ENCODE measurements at places on chromosomes 3 and 15. TPM values are rescaled to one million over a fixed set of nuclear protein-coding genes. Genes with fewer than 3 reads are reported as not detected.

THRB gene
- 0.98 TPM for total RNA-seq

- no peak for DNase-seq
Observed at GRCh38 chr3:182914341-182914740, 66.0 kb downstream of the DCUN1D1 start.

DNA sequence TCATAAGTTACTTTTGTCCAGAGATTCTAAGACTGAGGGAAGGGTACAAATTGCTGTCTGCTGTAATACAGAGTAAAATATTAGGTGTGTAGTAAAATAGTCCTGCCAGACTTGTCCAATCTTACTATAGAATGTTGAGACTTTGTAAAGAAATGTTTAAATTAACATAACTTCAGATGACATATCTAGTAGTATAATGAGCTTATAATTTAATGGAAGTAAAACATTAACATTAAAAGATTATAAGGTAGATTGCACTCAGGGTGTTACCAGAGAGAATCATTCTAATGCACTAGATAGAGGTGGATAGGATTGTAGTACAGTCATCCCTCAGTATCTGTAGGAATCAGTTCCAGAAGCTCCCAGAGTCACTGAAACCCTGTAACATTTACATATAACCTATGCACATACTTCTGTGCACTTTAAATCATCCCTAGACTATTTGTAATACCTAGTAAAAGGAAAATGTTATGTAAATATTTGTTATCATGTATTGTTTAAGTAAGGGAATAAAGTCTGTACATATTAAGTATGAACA is 130.8 kb downstream of the LMLN start:
- no peak for DNase-seq

ICE2 gene
- total RNA-seq: 32.2 TPM

GRCh38 chr3:71805199-71805598 is 20.3 kb upstream of the PROK2 start:
- DNase-seq: no peak

PLAAT1 gene
- not detected for total RNA-seq

HYAL1 gene
- 0.72 TPM for total RNA-seq

MED12L gene
- total RNA-seq: 0.12 TPM

DNA sequence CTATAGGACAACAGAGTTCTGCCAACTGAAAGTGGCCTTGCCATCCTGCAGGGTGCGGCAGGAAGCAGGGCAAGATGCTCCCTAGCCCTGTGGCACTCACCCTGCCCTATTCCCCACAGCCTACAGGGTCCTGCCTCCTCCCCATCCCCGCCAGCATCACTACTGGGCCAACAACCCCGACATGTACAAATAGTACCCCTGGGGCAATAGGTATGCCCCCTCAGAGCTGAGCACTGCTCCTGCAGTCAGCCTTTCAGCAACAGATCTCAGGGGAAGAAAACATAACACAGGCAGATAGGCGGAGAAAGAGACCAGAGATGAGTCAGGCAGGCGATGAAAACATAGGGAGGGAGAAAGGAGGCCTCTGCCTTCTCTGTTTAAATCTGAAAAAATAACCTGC is 74.7 kb downstream of the XXYLT1 start:
- peak; percentile 64 for DNase-seq

DNA sequence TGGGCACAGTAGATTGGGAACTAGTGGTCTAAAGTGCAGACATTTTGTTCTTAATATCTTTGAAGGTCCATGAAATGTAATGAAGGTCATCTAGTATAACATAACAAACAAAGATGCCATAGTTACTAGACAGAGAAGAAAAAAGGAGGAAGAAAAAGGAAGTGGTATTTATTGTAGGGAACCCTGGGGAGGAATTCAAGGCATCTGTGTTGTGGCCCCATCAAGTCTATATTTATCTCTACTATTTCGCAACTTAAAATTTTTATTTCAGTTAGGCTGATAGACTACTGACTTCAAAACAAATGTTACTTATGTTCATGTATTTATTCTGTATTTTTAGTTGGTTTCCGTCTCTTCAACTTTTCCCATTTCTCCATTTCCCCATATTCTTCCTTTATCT is 48.9 kb upstream of the ZDHHC23 start:
- peak; percentile 34 for DNase-seq

EPHB1 gene
- 2.6 TPM for total RNA-seq

MORC1 gene
- not detected for total RNA-seq

- no peak for DNase-seq
Observed at GRCh38 chr3:133486658-133487057, 86.8 kb downstream of the BFSP2 start.

ZIC1 gene
- total RNA-seq: 12.2 TPM

DNA sequence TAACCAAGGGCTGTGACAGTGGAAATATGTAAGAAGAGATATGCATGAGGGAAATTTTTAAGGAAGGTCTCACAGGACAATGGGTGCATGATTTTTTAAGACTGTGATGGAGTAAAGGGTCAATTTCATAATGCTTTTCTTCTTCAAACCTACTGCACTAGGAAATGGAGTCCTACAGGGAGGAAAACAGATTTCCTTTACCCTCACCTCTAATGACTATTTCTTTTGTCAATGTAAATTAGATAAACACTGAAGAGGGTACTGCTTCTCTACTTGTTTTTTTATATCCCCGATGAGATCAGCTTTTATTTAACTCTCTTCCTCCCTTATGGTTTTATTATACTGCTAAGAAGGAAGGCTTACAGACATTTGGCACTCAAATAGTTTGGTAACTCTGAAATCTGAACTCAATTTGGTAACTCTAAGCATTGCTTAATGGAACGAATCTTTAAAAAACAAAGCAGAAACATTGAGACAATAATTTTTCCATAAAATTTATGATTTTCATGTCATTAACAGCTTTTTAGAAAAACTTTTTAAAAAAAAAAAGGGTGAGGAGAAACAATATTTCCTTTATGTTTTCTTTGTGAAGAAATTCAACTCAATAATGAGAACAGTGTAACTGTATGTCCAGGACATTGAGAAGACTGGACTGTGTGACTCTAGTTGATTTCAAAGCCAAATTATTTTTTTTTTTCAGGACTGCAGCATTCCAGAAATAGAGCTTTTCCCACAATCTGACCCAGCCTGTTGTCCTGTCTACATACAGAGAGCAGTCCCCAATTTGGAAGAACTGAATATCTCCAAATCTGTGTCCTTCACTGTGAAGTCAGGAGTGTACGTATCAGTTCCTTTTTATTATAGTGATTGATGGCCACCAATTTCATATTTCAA is 64.4 kb downstream of the CRYBG3 start:
- DNase-seq: no peak

SYNPR gene
- total RNA-seq: not detected

DNA sequence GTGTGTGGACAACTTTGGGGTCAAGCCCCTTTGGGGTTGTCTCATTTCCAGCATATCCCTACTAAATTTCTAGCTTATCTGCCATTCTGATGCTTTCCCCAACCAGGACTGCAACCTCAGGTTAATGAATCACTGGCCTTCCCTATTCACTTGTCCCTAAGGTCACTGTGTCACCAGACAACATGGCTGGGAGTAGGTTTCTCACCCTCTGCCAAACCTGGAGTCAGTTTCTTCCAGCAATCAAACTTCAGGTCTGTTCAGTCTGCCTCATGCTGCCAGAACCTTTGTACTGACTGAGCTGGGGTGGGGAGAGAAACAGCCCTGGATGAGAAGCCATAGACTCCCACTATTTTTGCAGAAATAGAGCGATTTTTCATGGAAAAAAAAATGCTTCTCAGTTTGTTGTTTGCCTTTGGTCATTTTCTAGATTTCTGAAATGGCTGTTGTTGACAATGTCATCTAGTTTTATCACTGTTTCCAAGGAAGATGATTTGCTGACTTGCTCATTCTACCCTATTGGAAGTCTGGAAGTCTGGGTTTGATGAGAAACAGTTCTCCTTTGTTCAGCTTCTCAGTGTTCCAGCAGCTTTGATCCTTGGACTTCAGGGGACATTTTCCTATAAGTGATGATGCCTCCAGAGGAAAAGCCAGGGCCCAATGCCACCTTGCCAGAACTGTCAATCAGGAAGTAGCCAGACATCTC is 74.8 kb upstream of the IL12A start:
- DNase-seq: no peak

GRCh38 chr3:125078951-125079674 is 23.3 kb upstream of the HEG1 start:
- DNase-seq: no peak

CCR4 gene
- total RNA-seq: not detected

UPK1B gene
- total RNA-seq: not detected

- DNase-seq: no peak
Observed at GRCh38 chr3:171189394-171190080, 163.0 kb upstream of the SLC2A2 start.

- DNase-seq: no peak
Observed at GRCh38 chr15:66857694-66858093, 155.7 kb downstream of the SMAD6 start.

GRCh38 chr3:37477711-37478487 is 303.5 kb upstream of the LRRFIP2 start:
- no peak for DNase-seq

DNA sequence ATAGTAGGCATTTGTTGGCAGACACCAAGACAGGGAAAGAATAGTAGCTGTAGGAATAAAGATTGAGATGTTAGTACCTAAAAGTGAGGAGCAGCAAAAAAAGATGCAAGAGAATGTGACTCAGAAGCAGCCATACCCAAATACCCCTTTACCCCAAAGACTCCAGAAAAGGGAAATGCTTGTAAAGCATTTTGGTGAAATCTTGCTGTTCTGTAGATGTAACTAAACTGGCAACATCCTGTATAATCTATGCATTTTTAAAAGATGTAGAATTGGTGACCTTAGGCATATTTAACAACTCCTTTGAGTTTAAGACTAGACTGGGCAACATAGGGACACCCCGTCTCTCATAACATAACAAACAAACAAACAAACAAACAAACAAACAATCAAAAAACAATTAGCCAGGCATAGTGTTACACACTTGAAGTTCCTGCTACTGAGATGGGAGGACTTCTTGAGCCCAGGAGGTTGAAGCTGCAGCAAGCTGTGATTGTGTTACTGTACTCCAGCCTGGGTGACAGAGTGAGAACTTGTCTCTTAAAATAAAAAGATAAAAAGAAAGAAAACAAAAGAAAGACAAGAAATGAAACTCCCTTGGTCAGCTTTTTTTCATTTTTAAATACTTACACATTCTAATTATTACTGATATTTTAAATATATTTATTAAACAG is 361.5 kb upstream of the KCNH8 start:
- no peak for DNase-seq

ACTC1 gene
- not detected for total RNA-seq

GRCh38 chr15:85499371-85499887 is 119.0 kb downstream of the AKAP13 start:
- no peak for DNase-seq

GOLGA8J gene
- not detected for total RNA-seq

DNA sequence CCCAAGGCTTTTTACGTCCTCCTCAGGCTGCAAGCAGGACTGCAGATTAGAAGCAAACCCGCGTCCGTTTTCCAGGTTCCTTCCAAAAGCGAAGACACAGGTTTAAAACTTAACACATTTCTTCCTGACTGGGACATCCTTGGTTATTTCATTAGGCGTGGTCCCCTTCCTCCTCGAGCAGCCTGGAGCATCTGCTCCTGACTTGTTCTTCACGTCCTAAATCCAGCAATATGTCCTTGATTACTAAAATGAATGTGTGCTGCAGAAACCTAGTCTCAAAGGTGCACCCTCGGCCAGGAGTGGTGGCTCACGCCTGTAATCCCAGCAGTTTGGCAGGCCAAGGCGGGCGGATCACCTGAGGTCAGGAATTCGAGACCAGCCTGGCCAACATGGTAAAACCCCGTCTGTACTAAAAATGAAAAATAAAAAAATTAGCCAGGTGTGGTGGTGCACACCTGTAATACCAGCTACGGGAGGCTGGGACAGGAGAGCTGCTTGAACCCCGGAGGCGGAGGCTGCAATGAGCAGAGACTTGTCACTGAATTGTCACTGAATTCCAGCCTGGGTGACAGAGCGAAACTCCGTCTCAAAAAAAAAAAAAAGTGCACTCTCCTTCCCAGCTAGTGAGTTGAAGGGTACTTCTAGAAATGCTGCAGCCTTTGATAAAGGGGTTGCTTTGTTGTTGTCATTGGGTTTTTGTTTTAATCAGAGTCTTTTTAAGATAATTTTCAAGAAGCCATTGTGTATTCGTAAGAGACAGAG is 842 bp upstream of the LRIG1 start:
- DNase-seq: no peak

- peak; percentile 35 for DNase-seq
Observed at GRCh38 chr3:127177226-127177625, 15.7 kb upstream of the PRR23E start.

SST gene
- total RNA-seq: not detected

GRCh38 chr15:40310001-40310959 is 2.5 kb upstream of the PLCB2 start:
- DNase-seq: peak; percentile 48

- DNase-seq: no peak
Observed at GRCh38 chr15:101407439-101407838, 82.1 kb downstream of the PCSK6 start.
